ENCODE measurements at places on chromosomes 2 and 18. TPM values are rescaled to one million over a fixed set of nuclear protein-coding genes. Genes with fewer than 3 reads are reported as not detected.

HTR2B gene
- not detected for total RNA-seq

RTP5 gene
- total RNA-seq = 0.12 TPM

EGR4 gene
- total RNA-seq = not detected

DNA sequence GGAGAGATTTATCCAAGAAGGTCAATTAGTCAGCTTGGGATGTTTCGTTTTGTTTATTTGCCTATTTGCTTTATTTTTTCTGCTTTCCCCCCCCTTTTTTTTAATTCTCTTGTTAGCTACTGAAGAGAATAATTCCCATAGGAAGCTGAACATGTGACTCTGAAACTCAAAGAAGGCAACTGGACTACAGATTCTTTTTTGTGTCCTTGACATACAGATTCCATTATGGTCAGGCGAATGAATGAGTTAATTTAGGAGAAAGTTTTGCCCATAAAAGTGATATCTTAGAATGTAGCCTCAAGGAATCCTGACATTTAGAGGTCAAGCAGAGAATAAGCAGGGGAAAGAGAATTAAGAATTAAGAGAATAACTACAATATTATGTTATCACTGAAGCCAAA, 514.2 kb upstream of the LINC00305 start:
- peaks cover 6% of the 10 kb centered on the region for H3K4me1 ChIP-seq
- H3K36me3 ChIP-seq = no peaks in the 10 kb centered on the region

GRCh38 chr2:164840458-164840929, 1.1 kb downstream of the COBLL1 start:
- DNase-seq = peak; percentile 46
- peaks cover 16% of the 10 kb centered on the region for H3K36me3 ChIP-seq
- no peaks in the 10 kb centered on the region for H3K27me3 ChIP-seq
- peak overlapping the region; percentile 91 for H3K27ac ChIP-seq

- no peak overlapping the region for H3K4me3 ChIP-seq
- peaks cover 41% of the 10 kb centered on the region for H3K36me3 ChIP-seq
- H3K27me3 ChIP-seq = no peaks in the 10 kb centered on the region
- DNase-seq = no peak
Observed at GRCh38 chr2:177243476-177243875, 21.1 kb downstream of the NFE2L2 start.

DNA sequence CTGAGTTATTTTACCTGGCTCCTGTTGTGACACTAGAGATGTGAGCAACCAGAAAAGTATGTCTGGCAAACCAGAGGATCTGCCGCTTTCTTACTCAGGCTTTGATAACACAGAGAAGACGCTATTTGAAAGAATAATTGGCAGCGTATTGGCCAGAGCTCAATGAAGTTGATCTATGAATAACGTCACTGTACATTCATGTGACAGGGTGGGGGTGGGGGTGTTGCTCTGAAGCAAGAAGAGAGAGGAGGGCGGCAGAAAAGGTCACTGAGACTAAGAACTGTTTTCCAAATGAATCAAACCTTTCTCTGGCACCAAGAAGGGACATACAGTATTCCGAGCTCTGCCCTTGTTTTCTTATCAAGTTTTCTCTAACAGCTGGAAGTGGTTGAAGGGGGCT, 1.7 kb upstream of the ONECUT2 start:
- peaks cover 5% of the 10 kb centered on the region for H3K36me3 ChIP-seq
- H3K4me1 ChIP-seq = peaks cover 32% of the 10 kb centered on the region
- peak overlapping the region; percentile 79 for H3K27ac ChIP-seq
- DNase-seq = no peak
- no peak overlapping the region for H3K4me3 ChIP-seq
- H3K27me3 ChIP-seq = peaks cover 73% of the 10 kb centered on the region

Measured in activated B cell treated with CpG ODN at 0.5 μM for 24 hours (primary cell).